ENCODE measurements at places on chromosomes 13 and 19.
A peak's percentile ranks its signal among the peaks of the same experiment; 100 is the strongest.

DNA sequence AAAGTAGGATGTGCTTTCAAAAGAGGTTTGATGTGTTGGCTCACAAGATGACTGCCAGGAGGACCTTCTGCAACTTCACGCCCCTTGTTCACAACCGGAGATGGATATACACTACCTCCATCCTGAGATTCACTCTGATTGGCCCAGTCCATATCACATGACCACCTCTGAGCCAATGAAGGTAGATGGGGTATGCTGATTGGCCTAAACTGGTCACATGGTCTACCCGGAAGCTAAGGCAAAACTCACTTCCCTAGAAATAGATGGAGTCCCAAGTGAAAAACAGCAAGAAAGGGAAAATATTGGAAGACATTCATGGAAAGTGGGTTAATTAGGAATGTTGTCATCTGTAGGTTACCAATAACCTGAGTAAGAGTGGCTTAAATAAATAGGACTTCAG, 119.7 kb upstream of the MRI1 start:
- no peak for DNase-seq

DNA sequence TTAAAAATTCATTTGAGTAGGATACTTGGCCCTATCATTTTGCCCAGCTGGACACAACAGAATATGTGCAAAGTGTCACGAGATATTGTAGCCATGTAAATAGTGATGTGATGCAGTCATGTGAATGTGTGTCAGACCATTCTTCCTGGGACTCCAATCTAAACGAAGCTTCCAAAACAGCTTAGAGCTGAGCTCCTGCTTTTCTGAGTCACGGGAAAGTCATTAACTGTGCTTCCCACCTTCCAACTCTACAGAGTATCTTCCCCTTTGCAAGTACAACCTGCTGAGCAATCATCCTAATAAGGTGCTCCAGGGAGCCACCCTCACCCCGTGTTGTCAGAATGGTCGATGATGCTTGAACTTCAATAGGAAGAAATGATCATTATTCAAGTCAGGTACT, 294.7 kb downstream of the MYO16 start:
- DNase-seq, result peak; percentile 29

- no peak for DNase-seq
Observed at GRCh38 chr13:53382008-53382407, 353.4 kb downstream of the OLFM4 start.

- DNase-seq, result no peak
Observed at GRCh38 chr13:39599842-39600241, 3.2 kb downstream of the LHFPL6 start.

DNA sequence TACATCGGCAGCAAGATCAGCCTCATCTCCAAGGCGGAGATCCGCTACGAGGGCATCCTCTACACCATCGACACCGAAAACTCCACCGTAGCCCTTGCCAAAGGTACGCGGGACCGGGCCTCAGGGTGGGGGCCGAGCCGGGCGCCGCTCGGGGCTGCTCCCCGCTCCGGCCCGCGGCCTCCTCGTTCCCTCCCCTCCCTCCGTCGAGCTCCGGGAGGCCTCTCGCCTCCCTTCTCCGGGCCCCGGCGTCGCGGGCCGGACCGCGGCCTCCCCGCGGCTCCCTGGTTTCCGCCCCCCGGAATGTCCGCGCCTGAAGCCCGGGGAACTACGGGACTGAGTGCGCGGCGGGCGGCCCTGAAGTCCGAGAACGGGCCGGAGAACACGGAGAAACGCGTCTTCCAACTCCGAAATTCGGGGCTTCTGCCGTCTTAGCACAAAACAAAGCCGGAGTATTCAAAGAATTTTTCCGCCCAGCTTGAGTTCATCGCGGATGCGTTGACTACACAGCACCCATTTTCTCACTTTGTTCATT, 423 bp downstream of the LSM14A start:
- peak; percentile 35 for DNase-seq

DNA sequence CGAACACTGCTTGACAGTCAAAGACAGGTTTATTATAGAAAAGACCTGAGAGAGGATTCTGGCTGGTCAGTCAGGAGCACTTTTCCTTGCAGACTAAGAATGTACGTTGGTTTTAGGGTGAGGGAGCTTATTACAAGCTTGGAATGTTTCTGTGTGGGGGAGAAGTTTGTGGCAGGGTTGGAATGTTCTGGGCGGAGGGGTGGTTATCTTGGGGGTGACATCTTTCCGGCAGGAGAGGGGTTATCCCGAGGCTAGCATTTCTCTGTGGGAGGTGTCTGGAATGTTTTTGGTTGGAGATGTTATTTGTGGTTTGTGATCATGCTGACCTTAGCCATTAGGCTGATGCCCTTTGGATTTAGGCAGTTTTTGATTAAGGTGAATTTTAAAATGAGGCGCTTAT, 61.8 kb downstream of the ZNF136 start:
- DNase-seq, result no peak

- peak; percentile 93 for DNase-seq
Observed at GRCh38 chr13:72290962-72291681, 424.1 kb upstream of the DACH1 start.

DNA sequence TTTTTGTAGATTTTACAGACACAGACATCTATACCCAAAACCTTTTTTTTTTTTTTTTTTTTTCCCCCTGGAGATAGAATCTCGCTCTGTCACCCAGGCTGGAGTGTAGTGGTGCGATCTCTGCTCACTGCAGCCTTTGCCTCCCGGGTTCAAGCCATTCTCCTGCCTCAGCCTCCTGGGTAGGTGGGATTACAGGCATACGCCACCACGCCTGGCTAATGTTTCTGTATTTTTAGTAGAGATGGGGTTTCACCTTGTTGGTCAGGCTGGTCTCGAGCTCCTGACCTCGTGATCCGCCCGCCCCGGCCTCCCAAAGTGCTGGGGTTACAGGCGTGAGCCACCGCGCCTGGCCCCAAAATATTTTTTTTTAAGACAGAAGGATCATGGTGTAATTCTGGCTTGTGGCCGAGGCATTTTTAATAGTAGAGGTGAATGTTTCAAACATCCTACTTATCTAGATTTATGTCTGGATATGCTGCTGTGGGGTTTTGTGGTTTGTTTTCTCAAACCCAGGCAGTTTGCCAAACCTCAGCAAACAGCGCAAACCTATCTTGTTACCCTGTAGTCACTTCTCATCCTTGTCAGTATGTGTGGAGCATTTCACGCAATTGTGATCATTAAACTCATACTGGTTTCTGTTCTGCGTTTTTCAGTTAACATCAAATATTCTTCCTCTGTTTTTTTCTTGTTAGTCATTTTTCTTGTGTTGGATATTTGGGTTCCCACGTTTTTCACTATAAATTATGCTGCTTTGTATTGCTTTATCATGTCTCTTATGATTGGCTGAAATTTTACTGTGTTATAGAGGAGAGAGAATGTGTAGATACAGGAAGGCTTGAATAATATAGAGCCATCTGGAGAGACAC, 36.2 kb upstream of the GARRE1 start:
- DNase-seq, result peak; percentile 97

- DNase-seq, result no peak
Observed at GRCh38 chr19:36997152-36997842, 80.9 kb upstream of the ZNF420 start.

- no peak for DNase-seq
Observed at GRCh38 chr13:77389625-77390000, 62.7 kb upstream of the MYCBP2 start.

- DNase-seq, result peak; percentile 73
Observed at GRCh38 chr19:12825254-12826131, 8.9 kb downstream of the RTBDN start.

DNA sequence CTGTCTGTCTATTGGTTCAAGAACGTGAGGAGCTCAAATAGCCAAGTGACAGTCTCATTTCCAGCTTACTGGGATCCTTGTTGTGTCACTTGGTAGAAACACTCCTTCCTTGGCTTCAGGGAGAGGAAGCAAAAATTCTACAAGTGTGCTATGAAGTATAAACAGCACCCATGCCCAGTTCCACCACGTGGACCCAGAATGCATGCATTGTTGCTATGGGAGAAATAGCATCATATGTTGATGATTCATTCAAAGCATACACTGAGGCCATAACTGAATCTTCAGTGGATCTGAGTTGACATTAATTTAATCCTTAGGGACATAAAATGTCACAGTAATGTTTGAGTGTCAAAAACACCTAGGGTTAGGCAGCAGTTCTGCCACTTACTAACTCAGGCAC, 199.0 kb upstream of the RXFP2 start:
- peak; percentile 56 for DNase-seq

GRCh38 chr19:45440873-45441654, 17.3 kb upstream of the ERCC1 start:
- DNase-seq, result peak; percentile 72

GRCh38 chr13:77377016-77377415, 50.1 kb upstream of the MYCBP2 start:
- no peak for DNase-seq

- DNase-seq, result peak; percentile 55
Observed at GRCh38 chr13:105642511-105642958, 892.9 kb downstream of the EFNB2 start.

- peak; percentile 90 for DNase-seq
Observed at GRCh38 chr19:34926685-34927375, at the start of gene ZNF30. ZNF30 (plus strand) TSS chr19:34926903; CDS start chr19:34929948, 3,045 bp downstream.

DNA sequence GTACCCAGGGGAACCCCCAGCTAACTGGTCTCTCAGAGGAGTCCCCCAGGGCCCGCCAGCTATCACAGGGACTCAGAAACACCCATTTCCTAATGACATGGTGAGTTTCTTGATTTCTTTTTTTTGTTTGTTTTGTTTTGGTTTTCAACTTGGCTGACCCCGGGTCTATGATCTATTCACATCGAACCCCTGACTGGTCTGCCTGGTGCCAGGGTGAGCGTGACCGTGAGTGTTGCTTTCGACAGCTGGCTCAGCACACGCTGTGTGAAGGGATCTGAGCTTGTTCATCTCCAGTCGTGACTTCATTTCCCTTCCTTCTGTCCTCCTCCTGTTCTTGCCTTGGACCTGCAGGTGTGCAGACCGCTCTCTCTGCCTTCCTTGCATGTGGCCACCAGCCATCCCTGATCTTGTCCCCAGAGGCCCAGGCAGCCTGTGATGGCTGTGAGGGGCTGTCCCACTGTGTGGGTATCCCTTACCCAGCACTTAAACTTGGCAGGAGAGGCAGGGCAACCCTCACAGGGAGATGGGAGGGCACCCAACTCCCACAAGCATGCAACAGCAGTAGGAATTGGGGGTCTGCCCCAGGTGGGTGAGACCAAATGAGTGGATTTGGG, 26.2 kb downstream of the TMEM161A start:
- DNase-seq, result no peak

GRCh38 chr13:94204163-94204562, 275.3 kb downstream of the DCT start:
- no peak for DNase-seq

- DNase-seq, result peak; percentile 42
Observed at GRCh38 chr13:43783820-43784219, 3.0 kb downstream of the ENOX1 start.

All from fibroblast of skin of back (primary cell).